ENCODE measurements at places on chromosomes 7 and 10.

- DNase-seq = no peak
Observed at GRCh38 chr7:50473531-50473930, 23.4 kb upstream of the FIGNL1 start.

GRCh38 chr7:133688483-133689239 is 435.8 kb downstream of the EXOC4 start:
- no peak for DNase-seq

GRCh38 chr7:149787428-149788299 is 14.3 kb upstream of the ZNF467 start:
- no peak for DNase-seq

GRCh38 chr7:152050547-152050971 is 25.1 kb downstream of the GALNT11 start:
- DNase-seq = peak; percentile 44

- no peak for DNase-seq
Observed at GRCh38 chr7:734214-734613, 7.1 kb upstream of the PRKAR1B start.

DNA sequence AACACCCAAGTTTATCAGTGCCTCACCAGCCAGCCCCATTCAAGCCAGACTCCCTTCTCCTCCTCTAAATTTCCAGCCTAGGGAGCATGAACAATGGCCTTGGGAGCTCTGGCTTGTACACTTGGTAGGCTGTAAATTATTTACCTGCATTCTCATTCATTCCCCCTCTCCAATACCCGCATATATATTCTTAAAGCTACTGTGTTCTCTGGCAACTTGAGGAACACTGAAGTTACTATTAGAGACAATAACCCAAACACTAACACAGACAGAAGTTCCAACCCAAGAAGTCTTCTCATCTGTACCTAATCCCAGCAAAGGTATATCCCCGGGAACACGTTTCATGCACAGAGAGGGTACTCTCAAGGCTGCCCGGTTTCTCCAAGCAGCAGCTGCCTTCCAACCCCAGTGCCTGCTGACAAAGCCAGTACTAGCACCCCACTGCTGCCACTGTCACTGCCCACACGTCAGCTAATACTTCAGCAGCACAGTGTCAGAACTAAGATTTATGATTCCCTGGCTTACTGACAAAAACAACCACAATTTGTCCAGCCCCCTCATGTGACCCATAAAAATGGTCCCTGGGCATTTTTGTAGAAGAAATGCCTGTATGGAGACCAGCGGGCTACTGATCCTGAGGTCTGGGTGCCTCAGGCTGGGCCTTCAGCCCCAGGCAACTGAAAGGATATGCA is 3.1 kb downstream of the WDR91 start:
- no peak for DNase-seq

GRCh38 chr7:84462259-84462658 is 267.7 kb upstream of the SEMA3A start:
- no peak for DNase-seq

GRCh38 chr7:117661328-117661727 is 181.5 kb downstream of the CFTR start:
- no peak for DNase-seq

DNA sequence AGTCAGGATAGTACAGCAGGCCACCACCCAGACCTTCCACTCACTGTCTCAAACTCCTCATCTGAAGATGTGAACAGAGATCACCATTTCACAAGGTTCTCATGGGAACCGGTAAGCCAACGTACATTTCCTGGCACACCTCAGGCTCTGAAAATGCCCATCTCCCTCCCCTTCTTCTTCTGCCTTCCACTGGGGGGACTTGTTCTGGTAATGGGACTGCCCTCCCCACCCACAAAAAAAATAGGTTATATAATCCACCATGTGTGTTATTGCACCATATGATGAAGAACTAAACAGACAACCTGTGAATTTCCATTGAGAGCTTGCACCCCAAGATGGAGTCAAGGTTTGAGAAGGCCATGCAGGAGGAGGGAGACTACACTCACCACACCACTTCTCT is 42.1 kb upstream of the IKZF1 start:
- DNase-seq = no peak

- no peak for DNase-seq
Observed at GRCh38 chr7:92845736-92846135, 9.4 kb upstream of the CDK6 start.

GRCh38 chr7:51160411-51160810 is 156.2 kb downstream of the COBL start:
- DNase-seq = no peak

DNA sequence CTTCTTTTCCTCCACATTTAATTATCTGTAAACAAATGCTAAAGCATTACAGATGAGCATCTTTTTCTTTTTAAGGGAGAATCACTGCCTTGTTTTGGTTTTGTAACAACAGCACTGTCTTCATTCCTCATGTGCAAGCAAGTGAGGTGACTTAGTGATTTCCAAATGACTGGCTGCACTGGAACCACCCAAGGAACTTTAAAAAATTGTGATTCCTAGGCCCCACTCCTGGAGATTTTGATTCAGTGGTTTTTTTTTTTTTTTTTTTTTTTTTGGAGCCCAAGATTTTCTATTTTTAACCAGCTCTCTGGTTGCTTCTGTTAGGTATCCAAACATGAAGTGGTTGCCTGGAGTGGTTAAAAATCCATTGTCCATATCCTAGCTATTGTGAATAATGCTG is 176.2 kb downstream of the LRMDA start:
- no peak for DNase-seq

DNA sequence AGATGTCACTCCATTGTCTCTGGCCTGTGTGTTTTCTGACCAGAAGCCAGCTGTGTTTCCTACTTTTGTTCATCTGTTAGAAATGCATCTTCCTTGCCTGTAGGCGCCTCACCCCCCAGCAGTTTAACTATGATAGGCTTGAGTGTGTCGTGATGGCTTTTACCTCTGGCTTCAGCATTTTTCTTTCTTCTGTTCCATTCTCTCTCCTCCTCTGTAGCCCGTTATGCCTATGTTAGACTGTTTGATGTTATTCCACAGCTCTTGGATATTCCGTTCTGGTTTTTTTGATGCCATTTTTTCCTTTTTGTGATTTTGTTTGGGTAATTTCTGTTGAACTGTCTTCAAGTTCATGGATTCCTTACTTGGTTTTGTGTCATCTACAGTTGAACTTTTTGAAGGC is 17.9 kb downstream of the MMP21 start:
- DNase-seq = no peak

GRCh38 chr10:76902949-76903348 is 734.7 kb downstream of the KCNMA1 start:
- DNase-seq = no peak

- DNase-seq = no peak
Observed at GRCh38 chr7:43467406-43467805, 115.5 kb upstream of the STK17A start.

- DNase-seq = no peak
Observed at GRCh38 chr10:33273295-33274002, 61.0 kb downstream of the NRP1 start.

DNA sequence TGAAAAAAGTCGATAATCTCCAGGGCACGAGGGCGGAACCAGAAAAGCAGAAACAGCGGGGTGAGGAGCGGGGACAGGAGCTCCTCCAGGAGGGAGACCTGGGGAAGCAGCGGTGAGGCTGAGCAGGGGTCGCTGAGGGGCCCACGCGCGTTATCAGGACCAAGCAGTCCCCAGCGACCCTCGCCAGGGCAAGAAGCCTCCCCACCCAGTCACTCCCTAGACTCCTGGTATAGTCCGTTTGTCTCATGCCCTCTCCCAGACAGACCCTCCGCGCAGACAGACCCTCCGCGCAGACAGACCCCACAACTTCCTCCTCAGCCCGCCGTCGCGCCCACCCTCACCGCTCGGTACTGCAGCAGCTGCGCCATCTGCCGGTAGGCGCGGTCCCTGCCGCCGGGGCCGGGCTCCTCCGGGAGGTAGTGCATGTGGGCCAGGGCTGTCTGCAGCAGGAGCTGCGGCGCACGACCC is 6.3 kb downstream of the ATG9B start:
- DNase-seq = peak; percentile 47

DNA sequence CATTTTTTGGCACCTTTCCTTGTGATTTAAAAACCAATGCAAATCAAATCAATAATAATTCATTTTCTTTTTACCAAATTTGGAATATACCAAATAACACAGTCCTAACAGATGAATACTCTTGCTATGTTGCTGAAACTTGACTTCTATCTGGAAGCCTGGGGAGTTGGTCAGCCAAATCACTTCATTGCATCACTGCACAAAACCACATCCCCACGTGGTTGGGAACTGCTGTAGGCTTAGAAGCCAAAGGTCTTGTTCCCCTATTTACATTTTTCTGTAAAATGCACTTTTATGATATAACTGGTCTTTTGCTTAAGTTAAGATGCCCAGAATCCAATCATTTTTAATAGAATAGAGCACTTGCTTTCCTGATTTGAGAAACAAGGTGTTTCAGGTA is 15.2 kb downstream of the GPR85 start:
- no peak for DNase-seq

DNA sequence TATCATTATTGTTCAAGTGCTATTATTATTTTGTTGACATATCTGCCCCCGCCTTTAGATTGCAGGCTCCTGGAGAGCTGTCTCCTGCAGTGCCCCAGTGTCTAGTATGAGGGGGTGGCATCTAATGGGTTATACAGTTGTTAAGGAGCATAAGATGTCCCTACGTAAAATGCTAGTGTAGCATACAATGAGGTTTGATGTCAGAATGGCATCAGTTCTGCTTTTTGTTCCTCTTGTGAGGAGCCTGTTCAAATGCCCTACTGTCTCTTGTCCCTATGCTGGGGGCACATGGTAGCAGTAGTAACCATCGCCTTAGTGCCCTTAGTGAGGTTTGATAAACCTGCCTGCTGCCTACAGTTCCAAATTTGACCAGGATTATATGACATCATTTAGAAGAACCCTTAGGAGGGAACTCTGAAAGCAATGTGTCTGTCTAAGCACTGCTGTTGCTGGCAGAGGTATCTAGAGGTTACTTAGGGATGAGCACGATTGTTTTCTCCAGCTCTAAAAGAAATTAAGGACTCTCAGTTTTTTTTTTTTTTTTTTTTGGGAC is 9.7 kb downstream of the CREM start:
- DNase-seq = no peak

DNA sequence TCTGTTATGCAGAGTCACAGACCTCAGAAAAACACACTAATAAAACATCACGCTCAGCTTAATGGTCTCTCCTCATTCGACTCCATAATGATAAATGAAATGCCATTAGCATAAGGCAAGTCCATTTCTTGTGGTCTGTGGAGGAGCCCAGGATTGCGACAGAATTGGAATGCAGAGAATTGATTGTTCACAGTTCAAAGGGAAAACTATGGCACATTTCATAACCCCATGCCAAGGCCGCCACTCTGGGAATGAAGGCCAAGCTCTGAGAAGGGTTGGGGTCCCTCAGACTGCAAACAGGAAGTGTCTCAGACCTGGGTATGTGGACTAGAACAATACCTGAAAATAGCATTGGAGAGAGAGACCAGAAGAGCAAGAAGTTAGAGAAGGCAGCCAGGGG is 398.9 kb downstream of the ADRA2A start:
- DNase-seq = no peak

DNA sequence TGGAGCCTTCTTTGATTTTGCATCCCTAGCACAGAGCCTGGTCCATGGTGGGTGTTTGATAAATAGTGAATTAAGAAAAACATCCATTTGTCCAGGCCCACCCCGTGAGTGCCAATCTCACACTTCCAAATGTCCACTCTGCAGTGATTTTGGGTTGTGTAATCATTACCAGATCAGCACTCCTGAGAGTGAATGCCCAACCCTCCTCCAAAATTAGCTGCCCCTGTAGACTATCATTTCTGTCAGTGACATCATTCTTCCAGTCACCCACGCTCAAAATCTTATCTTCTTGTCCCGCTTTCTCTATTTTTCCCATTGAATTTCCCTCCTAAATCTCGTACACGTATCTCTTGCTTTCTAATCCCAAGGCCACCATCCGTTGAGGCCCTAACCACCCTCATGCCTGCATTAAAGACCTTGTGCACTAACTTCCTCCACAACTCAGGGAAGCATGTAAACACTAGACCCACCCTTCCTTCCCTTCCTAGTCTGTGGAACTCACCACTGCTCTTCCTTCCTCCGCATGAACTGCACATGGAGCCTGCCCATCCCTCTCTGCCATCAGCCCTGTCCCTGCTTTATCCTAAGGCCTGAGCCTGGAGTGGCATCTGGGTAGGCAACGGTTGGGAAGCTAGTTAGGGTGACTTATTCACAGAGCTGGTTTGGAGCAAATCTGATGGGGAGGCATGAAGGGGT is 32.8 kb downstream of the PIK3AP1 start:
- no peak for DNase-seq

- DNase-seq = no peak
Observed at GRCh38 chr7:7018290-7018689, 164.1 kb upstream of the C1GALT1 start.

DNA sequence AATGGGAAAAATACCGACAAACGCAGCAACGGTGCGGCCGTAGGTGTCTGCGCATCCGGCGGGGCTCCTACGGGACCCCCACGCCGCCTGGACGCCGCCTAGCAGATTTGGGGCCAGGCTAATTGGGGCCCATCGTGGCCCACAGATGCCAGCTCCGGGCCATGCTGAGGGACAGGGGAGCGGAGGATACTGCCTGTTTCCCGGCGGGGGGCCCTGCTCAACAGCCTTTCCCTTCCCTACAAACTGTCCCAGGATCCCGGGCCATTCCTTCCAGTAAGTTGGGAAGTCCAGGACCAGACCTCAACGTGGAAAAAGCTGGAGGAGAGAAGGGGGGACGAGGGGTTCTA is 21.7 kb upstream of the GPER1 start:
- DNase-seq = no peak

DNA sequence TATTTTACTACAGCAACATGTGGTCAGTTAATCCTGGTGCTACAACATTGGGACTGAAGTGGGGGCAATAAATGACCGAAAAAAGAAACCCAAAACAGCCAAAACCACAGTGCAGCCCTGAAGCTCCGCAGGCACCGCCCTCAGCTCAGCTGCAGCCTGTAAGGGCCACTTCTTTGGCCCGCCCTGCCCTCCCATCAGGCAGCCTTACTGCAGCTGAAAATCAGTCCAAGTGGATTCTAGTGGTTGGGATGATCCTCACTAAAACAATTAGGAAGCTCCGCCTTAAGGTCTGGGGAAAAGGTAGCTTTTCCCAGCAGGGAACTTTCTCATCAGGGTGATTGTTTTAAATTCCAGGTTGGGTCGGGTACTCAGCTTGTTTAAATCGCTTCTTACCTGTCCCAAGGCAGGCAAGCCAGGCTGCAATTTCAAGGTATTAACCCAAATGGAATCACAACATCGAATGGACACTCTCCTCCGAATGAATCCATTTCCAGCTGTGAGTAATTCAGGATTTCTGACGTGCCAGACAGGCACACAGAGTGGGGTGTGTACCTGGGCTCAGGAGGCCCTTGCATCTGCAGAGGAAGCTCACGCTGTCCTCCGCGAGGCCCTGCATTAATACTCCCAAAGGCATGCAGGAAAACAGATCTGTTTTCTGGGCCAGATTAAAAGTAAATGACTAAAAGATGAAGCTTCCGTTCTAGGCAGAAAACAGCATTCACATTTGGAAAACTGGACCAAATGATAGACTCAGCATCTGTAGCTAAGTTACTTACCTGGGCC is 104.3 kb downstream of the CREB5 start:
- DNase-seq = no peak

DNA sequence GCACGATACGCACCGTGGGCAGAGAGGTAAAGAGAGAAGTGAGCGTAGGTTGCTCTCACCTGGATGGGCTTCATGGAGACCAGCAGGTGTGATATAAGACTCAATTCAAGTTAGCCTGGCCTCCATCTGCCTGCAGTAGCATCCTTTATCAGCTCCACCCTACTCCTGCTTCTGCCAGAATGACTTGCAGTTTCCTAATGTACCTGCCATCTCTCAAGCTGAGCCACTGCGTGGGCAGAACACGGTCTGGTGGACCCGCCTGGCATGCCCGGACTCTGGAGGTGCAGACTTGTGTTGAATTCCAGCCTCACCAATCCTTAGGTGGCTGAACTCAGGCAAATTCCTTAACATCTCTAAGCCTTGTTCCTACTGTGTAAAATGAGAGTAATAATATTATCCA is 64.3 kb downstream of the STEAP1B start:
- DNase-seq = peak; percentile 10

All from cerebellar cortex (tissue), 1 donor.